ENCODE measurements at places on chromosomes 7 and 10.

DNA sequence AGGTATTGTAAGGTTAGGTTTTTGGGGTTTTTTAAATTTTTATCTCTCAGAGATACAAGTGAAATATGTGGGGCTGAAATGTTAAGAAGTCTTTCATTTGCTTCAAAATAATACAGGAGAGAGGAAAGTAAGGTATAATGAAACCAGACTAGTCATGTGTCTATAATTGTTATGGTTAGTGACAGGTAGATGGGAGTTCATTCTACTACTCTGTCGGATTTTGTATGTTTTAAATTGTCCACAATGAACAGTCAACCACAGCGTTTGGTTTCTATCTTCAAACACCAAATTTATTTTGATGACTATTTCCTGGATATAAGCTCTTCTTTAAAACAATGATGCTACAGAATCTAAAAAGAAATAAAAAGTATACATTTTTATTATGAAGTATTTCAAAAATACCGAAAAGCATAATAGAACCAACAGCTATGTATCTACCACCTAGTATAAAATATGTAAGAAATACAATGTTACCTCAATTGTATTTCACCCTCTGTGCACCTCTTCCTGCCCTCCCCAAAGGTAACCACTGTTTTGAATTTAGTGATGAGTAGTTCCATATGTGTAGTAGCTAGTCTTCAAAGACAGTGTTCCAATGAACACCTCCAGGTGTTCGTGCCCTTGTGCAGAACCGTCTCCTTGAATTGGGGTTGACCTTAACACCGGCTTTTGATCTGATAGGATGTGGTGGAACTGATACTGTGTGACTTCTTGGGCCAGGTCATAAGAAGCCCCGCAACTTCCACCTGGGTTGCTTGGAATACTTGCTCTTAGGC lies 74.8 kb upstream of the CDK1 start:
- DNase-seq = no peak

- no peak for DNase-seq
These were observed 70.6 kb downstream of the PTPRE start for GRCh38 chr10:127977357-127978009.

- DNase-seq = no peak
These were observed 76.1 kb downstream of the ADD3 start for GRCh38 chr10:110083884-110084283.

GRCh38 chr7:55574051-55574717 lies 1.9 kb upstream of the VOPP1 start:
- DNase-seq = no peak

GRCh38 chr10:59905731-59906416 lies 482 bp downstream of the CCDC6 start:
- DNase-seq = no peak

DNA sequence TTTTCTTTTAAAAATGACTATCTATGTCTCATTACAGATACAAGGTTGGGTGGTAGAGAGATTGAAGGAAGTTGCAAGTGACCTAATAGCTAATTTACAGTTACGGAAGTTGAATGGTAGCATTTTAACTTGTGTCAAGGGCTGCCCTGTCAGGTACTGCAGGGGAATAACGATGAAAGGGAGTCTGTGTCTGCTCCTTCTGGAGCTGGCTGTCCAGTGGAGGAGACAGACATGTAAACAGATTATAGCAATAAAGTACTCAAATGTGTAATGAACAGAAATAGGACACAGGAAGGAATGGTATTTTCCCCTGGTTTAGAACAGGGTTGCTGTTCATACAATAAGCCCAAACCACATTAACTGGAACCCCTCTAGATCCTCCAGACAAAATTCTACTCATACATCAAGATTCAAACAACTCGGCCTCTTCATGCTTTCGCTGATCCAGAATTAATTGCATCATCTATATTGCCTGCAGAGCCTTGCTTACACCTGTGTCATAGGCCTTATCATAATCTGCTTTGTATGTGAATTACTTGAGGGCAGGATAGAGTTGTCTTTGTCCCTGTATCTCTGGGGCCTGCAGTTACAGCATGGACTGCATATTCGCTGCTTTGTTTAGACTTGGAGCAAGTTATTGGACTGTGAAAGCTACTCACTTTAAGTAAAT lies 42.8 kb downstream of the AUTS2 start:
- DNase-seq = no peak
